ENCODE measurements at places on chromosomes 2 and 18.

DNA sequence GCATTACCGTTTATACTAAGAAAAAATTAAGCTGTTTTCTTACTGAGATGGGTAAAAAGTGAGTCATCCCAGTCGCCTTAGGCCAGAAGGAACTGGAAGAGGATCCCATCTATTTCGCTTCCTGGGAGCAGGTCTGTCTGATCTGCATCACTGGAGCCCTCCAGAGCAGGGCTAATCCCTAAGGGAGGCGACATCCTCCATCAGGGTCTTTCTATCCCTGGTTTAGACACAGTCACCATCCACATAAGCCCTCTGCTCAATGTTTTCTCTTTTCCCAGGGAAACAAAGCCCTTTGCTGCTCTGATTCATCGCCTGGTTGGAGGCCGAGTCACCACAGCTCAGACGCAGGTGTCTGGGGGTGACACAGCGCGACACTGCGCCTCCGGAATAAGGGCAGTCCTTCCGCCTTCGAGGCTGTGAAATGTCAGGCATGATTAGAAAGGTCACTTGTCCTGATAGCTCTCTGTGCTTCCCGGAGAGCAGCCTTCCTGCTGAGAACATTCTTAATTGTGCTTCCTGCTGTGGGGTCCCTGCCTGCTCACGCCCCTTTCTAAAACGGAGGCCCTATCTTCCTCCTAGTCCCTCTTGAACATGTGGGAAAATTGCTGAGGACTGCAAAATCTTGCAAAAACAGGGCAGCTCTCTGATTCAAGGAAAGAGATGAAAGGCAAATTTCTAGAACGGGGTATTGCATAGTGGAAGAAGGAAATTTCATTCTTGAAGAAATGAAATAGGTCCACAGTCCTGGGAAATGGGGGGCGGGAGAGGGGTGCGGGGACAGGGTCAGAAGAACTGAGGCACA is 56.3 kb downstream of the MARCHF4 start:
- no peak for DNase-seq

- no peak for DNase-seq
Measured at GRCh38 chr2:12050396-12050795, 304.0 kb downstream of the LPIN1 start.

DNA sequence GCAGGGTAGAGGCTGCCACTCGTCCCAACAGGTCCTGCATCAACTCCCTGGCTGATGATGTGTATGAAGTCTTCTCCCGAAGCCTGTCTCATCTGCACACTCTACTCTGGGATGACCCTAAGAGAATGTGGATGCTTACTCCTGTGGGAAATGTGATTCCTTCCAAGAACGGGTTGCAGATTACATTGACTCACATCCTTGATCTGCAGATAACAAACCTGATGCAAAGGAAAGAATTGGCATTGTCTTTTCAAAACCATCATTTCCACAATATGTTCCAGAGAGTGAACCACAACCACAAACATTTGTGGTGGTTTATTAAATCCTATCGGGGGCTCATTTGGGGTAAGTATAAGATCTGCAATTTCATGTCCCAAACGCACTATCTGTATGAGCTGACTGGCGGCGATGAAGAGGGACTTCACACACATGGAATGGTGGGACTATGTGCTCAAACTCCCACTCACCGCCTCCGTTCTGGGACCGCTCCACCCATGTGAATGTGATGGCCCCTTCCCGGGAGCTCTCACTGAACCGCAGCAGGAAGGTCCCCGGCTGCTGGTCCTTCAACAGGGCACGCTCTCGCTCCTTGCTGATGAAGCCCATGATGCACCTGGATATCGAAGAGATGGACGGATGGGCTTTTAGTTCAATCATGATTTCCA is 35.5 kb downstream of the STAT1 start:
- DNase-seq, result no peak

- no peak for DNase-seq
Measured at GRCh38 chr2:28336982-28337627, 55.6 kb upstream of the FOSL2 start.

- DNase-seq, result no peak
Measured at GRCh38 chr2:5691221-5691984, 781 bp upstream of the SOX11 start.

GRCh38 chr2:208937521-208937920 is 486.3 kb upstream of the MAP2 start:
- no peak for DNase-seq

GRCh38 chr18:6938003-6938402 is 179.6 kb downstream of the LAMA1 start:
- DNase-seq, result no peak

DNA sequence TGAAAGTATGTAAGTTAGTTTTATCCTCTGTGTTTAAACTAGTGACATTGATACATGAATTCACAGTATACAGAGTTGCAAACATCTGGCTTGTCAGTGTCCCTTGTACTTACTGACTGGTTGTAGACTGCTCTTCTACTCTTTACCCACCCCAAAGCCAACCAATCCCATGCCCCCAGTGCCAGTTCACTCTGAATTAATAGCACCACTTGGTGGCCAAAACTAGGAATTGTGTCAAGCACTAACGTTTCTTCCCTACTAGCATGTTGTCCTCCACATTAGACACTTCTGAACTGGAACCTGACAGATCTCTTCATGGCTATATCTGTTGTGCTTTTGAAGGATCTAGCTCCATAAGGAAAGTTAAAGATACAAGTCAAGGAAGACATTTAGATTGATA is 27.2 kb upstream of the OTX1 start:
- no peak for DNase-seq

DNA sequence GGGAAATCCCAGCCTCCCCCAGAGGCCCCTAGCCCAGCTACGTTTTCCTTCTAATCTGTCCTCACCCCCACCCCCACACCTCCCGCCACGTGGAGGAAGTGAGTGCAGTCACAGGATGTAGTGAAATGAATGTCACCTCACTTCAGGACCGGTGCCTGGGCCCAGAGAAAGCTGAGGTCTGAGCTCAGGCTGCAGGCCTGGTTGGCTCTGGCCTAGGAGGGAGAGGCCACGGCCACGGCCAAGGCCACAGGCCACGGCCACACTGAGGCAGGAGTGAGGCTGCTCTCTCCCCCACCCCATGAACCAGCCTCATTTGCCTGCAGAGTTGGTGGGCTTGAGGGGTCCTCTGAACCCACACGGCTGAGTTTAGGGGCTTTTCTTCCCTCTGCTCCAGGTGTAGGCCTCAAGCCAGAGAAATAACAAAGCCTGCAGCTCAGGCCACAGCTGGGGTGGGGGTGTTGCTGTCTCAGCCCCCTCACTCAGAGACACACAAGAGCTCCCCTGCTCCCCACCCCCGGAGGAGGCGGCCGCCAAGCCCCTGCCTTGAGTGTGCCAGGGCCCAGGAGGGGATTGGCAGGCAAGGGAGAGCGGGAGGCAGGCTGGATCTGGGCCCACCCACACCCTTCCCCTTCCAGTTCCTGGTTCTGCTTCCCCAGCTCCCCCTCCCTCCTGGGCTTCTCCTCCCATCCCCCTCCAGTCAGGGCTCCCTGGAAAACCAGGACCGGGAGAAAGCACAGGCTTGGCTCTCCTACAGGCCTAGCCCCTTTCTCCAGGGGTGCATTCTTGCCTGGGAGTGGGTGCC is 27.0 kb downstream of the DNMT3A start:
- peak; percentile 47 for DNase-seq

DNA sequence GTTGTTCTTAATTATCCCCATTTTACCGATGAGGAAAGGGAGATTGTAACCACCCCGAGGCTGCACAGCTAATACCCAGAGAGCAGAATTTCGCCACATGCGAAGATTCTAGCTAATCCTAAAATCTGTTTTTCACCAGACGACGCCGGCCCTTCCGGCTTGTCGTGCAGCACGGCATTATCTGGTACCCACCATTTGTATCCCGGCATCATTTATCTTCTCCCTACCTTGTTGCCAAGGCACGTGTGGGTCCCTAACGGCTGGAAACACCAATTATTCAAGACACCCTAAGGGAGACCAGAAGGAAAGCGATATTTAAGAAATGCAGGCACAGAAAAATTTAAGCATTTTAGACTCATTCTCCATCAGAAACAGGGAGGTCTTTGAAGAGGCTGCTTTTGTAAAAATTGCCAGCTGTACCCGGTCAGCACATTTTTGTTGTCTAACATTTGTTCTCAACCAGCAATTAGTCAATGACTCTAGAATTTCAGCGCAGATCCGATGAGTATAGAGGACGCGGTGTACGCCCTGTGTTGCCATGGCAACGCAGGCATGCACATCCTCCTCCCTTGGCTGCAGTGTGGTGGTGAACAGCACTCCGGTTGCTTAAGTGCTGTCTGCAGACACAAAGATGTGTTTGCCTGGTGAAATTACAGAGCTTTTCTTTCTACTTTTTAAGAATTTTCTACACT is 111.6 kb downstream of the AGAP1 start:
- no peak for DNase-seq

- no peak for DNase-seq
Measured at GRCh38 chr2:164495491-164496223, 125.6 kb downstream of the GRB14 start.

DNA sequence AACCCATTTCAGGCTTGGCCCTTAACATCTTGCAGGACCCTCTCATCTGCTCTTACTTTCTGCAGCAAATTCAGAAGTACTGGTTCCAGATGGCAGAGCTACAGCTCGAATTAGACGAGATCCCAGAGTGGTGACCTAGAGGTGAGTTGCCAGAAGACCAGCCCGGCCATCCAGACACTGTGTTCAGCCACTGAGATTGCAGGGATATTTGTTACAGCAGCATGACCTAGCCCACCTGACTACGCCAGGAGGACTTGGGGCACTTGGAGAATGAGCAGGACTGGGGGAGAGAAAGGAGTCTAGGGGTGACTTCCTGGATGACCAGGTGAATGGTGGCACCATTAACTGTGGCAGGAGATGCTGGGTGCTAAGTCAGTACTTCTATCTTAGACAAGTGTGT is 67.2 kb upstream of the ID2 start:
- no peak for DNase-seq

- peak; percentile 21 for DNase-seq
Measured at GRCh38 chr2:109213646-109214433, 84.8 kb downstream of the SH3RF3 start.

- no peak for DNase-seq
Measured at GRCh38 chr18:28005164-28005563, 171.8 kb downstream of the CDH2 start.

DNA sequence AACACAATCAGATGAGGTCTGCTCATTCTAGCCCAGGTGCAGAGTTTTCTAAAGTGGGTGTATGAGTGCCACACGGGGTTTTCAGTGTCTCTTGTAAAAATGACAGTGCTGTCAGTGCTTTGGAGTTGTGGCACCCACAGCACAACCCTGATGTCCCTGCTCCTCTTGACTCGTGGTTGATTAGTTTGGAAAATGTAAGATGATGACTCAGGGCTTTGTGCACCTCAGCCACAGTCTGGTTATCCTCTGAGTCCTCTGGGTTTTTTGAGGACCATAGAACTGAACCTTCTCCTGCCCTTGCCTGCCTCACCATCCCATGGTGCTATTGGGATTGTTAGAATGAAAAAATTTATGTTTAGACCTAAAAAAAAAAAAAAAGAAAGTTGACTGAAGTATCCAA is 105.6 kb downstream of the MYO1B start:
- no peak for DNase-seq

GRCh38 chr2:40396124-40396523 is 55.8 kb downstream of the SLC8A1 start:
- no peak for DNase-seq

GRCh38 chr2:23649819-23650218 is 264.8 kb downstream of the KLHL29 start:
- no peak for DNase-seq

- no peak for DNase-seq
Measured at GRCh38 chr18:8794156-8794933, 89.0 kb downstream of the MTCL1 start.

DNA sequence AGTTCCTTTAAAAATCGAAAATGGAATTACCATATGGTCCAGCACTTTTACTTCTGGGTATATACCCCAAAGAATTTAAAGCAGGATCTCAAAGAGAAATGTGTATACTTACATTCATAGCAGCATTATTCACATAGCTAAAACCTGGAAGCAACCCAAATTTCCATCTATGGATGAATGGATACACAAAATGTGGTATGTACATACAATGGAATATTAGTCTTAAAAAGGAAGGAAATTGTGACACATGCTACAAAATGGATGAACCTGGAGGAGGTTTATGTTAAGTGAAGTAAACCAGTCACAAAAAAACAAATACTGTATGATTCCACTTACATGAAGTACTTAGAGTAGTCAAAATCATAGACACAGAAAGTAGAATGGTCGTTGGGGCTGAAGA is 147.9 kb upstream of the LTBP1 start:
- DNase-seq, result no peak

DNA sequence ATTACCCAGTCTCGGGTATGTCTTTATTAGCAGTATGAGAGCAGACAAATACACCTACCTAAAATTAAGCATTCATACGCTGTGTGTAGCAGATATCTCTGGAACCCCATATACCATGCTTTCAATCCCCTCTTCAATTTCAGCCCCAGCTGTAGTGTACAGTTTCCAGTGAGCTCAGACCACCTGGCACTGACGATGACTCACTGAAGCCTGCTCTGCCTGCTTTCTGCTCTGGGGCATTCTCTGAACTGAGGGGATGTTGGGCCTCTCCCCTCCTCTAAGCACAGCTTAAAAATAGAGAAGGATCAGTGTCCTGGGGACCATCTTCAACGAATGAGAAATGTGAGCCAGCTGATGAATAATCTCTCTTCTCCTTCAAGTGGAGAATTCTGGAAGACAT is 8.7 kb upstream of the CCL20 start:
- DNase-seq, result no peak

Measured in stimulated activated CD8-positive, alpha-beta memory T cell treated with anti-CD3 and anti-CD28 coated beads, Interleukin-15, amount 100 ng/mL, for 1 hour (primary cell).